Hematopoietic multipotent progenitor cell treated with erythropoietin and hydrocortisone succinate and interleukin-3 and kit ligand, for 17 days (in vitro differentiated cells): ENCODE measurements at places on chromosomes 6 and 20.

DNA sequence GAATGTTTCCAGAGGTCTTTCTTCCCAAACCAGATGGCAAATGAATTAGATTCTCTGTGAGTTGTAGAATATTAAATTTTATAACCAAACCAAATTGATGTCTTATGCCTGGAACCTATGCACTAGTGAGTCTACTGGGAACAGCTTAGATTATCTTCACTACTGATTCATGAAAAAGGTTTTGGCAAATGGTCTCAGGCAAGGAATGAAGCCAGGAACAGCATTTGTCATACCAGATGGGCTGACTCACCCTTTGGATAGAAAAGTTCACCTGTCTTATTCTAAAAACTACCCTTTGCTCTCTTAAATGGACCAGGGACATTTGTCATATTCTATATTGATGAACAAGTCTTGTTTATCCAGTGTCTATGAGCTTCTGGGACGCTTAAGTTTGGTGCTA is 135.4 kb upstream of the ECI2 start:
- DNase-seq = no peak

DNA sequence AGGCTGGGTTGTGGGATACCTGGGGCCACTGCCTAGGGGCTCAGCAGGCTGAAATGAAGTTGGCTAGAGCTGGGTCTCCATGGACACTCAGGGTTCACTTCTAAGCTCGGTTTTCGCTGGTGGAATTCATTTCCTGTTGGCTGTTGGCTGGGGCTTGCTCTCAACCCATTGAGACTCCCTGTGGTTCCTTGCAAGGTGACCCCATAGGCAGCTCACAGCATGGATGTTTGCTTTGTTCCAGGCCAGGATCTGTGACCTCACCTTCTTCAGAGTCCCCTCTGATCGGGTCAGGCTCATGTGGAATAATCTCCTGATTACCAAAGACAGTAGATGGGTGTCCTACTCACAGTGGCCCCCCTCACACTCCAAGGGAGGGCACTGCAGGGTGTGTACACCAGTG is 229.3 kb downstream of the QKI start:
- DNase-seq = no peak

DNA sequence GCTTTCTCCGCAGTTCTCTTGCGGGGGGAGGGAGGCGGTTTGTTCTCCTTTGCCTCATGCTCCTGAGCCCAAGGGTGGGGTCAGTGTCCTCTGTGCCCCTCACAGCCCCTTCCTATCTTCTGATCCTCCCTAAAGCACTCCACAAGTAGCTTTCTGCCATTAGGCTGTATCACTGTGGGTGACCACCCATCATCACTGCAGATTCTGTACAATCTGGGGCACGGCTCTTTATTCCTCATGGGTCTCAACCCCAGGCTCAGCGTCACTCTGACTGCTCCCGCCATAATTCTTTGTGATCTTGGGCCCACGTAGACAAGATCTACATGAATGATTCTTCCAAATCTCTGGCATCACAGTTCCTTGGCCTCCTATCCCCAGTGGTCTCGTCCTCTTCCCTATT is 10.5 kb downstream of the NCR2 start:
- DNase-seq = no peak

DNA sequence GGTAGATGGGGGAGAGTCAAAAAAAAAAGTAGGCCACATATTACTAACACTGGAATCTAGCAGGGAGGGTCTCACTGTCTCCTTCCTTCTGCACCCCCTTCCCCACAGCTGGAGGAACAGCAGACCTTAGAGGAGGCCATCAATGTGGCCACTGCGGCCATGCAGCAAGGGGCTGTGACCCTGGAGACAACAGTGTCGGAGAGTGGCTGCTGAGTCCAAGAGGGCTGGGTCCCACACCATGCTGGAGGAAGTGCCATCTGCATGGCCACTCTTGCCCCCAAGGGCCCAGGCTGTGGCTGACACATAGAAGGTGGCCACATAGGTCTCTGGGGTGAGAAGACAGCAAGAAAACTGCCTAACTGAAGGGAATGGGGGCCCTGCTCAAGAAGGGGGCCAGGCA is 2.6 kb upstream of the DEF6 start:
- no peak for DNase-seq

DNA sequence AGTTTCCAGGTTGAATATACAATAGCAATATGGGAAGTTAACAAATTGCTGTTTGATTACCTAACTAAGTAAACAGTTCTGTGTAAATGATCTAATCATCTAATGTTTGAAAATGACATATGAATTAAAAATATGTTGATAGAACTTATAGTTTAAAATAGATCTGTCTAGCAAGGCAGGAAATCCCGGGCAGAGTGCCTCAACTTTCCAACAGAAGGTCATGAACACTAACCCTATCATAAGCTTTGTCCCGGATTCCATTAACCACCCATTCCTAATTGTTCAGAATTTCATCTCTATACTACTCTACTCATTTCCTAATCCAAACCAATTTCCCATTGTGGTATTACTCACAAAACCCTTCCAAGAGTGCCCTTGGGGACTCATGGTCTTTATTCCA is 10.2 kb downstream of the TAAR1 start:
- DNase-seq = no peak
